ENCODE measurements at places on chromosomes 3 and 15.

- DNase-seq, result no peak
Observed at GRCh38 chr3:80855482-80855881, 906.0 kb downstream of the GBE1 start.

DNA sequence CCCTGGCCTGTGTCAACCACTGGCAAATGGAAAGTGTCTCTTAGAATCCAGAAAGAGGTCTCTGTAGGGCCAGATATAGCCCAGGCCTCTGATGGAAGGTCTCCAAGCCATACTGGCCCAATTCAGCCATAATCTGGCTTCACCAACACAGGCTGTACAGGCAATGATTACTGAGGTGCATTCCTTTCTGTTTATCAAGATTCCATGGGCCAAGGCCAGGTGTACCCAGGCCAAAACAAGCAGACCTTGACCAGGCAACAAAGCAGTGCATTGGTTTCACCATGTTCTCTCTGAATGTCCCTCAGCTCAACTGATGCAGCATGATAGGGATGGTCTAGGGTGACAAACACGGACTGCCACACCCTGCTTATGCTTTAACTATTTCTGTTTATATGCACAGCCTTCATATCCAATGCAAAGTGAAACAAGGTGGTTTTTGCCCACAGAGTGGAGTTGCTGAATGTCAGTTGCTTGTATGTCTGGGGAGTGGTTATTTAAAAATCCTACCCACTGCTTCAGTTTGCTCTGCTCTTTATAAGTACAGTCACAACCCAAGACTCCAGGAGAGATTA is 25.2 kb downstream of the CCNL1 start:
- no peak for DNase-seq

DNA sequence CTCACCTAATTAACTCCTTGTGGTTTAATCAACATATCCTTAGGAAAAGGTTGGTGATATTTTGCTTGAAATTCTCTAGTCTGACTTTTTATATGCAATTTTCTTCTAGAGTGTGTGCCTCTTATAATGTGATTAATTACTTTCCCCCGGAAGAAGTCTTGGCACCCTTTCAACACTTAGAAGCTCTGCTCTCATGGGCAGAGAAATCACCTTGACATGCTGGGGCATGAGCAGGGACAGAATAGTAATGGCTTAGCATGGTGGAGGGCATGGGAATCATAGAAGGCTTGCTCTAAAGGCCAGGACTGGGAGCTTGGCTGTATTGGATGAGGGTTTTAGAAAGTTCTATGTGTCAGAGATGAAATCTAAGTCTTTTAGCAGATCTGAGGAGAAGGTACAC is 293.5 kb downstream of the AGBL1 start:
- no peak for DNase-seq

- DNase-seq, result no peak
Observed at GRCh38 chr15:90153658-90154057, 47.5 kb upstream of the SEMA4B start.
